ENCODE measurements at places on chromosomes 5 and 9.

DNA sequence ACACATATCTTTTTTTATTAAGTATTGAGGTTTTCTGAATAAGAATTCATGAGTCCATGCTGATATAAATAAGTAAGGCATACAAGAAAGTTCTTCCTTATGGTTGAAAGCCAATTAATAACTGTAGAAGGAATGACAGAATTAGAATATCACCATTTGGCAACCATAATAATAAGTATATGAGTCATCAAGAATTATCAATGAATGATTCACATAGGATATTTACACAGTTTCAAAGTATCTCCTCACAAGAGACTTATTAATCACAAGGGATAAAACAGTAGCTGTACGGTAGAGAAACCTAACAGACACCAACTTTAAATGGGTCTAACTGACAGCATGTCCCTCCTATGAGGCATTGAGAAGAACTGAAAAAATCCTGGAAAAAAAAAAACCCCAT lies 161.6 kb downstream of the NR3C1 start:
- DNase-seq = no peak

DNA sequence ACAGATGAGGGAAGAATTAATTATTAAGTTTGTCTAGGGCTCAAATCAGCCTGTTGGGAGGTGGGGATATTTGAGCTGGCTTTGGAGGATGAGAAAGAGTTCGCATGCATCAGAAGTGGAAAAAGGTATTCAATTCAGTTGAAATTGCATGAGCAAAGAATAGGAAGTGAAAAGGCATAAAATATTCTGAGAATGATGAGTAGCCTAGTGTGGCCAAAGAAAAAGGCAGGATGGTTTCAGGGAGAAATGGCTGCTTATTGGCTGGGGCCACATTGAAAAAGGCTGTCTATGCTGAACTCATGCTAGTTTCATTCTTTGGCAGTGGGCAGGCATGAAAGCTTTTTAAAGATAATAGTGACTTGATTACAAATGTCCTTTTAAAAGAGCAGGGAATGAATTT lies 235.4 kb upstream of the RIOK2 start:
- DNase-seq = no peak

DNA sequence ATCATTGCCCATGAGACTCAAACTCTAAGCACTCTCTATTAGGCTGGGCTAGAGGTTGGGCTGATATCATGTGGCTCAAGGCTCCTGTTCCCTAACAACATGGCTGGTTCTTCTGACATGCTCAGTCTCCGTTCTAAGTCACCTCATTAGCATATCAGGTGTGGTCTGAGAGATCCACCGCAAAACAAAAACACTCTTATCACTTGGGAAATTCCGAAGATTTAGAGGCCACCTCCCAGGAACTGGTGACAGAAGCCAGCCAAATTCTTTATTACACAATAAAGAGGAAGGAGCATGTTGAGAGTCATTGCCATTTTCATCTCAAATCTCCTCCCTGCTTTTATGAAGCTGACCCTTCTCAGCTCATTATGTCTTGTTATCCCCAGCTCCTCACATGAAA lies 107.6 kb downstream of the MSX2 start:
- DNase-seq = no peak

GRCh38 chr9:13791816-13792215 lies 512.3 kb upstream of the MPDZ start:
- DNase-seq = no peak

DNA sequence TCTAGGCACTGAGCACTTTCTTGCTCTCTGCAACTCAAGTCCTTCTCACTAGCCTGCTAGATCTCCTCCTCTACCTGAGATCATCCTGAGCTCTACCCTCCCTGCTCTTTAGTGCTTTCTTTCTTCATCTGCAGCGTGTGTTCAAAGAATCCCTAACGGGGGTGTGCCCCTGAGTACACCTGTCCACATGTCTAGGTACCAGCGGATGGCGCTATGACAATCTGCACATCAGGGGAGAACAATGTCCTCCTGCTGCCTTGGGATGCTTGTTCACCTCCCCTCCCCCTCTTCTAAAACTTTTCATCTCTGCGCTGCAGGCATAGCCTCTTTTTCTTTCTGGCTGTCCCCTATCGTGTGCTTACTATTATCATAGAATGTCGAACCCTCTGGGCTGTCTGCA lies 42.7 kb downstream of the PTPN3 start:
- DNase-seq = no peak

DNA sequence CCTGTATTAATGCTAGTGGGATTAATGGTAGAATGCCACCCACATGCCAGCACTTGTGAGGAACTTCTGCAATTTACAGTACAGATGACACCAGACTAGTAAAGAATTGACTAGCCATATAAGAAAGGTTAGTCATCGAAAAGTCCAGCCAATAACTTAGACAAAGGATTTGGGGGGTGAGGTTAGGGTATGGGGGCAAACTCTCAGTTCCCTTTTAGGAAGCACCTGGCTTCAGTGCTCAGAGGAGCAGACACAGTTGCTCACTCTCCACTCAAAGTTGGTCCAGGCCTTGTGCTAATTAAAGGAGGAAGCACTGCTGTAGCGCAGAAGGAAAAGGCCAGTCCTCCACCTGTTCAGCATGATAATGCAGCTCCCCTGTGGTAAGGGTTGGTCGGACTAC lies 25.2 kb downstream of the TGFBR1 start:
- DNase-seq = no peak
